ENCODE measurements at places on chromosomes 16 and 17. TPM values are rescaled to one million over a fixed set of nuclear protein-coding genes. Genes with fewer than 3 reads are reported as not detected.

The KRTAP4-12 gene
- total RNA-seq, result not detected

DNA sequence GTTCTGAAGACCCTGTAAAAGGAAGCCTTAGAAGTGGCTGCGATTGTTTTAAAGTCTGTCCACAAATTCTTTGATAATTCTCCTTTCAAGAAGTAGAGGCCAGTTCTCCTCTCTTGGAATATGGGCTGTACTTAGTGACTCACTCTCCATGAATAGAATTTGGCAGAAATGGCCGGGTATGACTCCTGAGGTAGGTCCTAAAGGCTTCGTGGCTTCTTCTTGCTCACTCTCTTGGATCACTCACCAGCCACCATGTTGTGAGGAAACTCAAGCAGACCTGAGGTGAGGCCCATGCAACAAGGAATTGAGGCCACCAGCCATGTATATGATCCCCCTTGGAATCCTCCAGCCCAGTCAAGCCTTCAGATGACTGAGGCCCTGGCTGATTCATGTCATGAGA lies 75.8 kb downstream of the WWOX start:
- no peak for DNase-seq

GRCh38 chr17:47894498-47895346 lies 1.3 kb upstream of the SP2 start:
- no peak for DNase-seq

DNA sequence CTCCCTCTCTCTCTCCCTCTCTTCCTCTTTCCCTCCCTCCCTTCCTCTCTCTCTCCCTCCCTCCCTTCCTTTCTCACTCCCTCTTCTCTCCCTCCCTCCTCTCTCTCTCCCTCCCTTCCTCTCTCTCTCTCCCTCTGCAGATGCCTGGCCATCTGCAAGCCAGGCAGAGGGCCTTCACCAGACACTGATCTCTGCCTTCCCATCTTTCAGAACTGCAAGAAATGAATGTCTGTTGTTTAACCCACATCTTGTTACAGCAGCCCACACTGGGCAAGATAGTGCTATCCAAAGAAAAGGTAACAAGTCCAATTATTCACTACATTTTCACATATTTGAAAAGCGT lies 26.2 kb upstream of the CDRT4 start:
- no peak for DNase-seq

DNA sequence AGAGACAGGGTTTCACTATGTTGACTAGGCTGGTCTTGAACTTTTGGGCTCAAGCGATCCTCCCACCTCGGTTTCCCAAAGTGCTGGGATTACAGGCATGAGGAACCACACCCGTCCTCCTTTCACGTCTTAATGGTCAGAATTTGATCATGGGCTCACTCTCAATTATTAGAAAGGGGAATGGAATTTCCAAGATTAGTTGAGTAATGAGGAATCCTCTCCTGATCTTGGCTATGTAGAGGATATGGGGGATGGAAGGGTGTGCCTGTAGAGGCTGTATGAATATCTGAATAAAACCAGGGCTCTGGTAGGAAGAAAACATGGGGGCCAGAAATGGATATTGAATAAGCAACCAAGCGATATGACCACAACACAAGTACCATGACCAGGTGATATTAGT lies 25.9 kb upstream of the SMURF2 start:
- no peak for DNase-seq

GRCh38 chr17:8499614-8500013 lies 63.9 kb downstream of the NDEL1 start:
- DNase-seq, result no peak

The ANKRD13B gene
- total RNA-seq, result 49.9 TPM

GRCh38 chr16:86330906-86331305 lies 179.4 kb upstream of the FOXF1 start:
- no peak for DNase-seq

The TM4SF5 gene
- total RNA-seq, result not detected

DNA sequence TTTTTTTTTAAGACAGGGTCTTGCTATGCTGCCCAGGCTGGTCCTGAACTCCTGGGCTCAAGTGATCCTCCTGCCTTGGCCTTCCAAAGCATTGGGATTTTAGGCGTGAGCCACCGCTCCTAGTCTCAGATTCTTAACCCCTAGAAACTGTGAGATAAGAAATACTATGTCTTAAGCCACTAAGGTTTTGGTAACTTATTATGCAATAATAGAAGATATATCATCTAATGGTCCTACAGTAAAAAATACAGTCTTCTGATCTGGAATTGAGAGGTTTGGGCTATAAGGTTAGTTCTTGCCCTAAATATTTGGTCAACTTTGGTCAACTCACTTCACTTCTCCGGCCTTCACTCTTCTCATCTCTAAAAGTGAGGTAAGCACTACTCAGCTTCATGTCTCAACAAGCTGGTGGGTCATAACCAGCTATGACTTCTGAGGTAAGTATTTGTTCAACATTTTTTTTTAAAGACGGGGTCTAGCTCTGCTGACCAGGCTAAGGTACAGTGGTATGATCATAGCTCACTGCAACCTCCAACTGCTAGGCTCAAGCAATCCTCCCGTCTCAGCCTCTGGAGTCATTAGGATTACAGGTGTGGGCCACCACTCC lies 14.7 kb downstream of the RAD51D start:
- DNase-seq, result no peak

The ASGR1 gene
- total RNA-seq, result 11.9 TPM

DNA sequence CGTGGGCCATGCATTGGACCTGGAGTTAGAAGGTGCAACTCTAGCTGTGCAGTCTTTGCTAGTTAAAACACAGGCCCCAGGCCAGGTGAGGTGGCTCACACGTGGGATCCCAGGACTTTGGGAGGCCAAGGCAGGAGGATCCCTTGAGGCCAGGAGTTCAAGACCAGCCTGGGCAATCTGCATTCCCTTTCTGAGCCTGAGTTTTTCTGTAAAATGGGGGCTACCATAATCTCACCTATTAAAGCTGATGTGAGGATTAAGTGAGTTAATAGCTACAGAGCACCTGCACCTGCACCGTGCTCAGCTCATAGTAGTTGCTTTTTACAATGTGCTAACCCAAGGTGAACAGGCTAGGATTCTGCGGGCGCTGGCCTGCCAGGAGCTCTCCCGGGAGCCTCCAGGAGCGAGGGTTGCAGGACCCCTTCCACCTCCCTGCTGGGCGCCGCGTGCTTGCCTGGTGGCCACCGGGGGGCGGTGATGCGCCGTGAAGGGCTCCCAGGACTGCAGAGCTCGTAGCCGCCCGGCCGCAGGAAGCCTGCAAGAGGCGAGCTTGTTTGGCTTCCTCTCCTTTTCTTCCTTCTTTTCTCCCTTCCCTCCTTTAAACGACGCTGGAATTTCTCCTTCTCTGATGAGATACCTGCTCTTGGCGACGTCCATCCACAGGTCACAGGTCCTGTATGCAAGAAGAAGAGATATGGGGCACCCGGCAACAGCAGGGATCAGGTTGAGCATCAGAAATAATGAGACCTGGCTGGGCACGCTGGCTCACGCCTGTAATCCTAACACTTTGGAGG lies 51.3 kb downstream of the ZFP90 start:
- DNase-seq, result peak; percentile 51

GRCh38 chr17:75047398-75048098 lies 523 bp downstream of the KCTD2 start:
- DNase-seq, result peak; percentile 40

The ZNF207 gene
- total RNA-seq, result 132 TPM

- DNase-seq, result no peak
Measured at GRCh38 chr17:63203652-63204051, 237.6 kb downstream of the TANC2 start.

The TEKT5 gene
- total RNA-seq, result not detected

GRCh38 chr17:55487695-55488432 lies 23.4 kb downstream of the SMIM36 start:
- no peak for DNase-seq

DNA sequence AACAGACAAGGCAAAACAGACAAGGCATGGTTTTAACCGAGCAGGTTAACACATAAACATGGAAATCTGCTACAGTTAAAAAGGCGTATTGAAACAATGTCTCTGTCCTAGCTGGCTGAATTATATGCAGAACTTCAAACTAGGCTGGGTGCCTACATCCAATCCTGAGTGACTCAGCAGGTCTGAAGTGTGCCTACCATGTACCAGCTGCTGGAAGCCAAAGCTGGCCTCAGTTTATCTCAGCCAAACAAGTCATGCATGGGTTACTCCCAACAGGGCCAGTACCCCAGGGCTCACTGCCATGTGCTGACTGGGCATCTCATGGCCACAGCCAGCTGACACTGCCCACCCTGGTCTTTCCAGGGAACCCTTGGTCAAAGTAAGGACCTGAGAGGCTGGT lies 4.0 kb downstream of the C1QBP start:
- no peak for DNase-seq

DNA sequence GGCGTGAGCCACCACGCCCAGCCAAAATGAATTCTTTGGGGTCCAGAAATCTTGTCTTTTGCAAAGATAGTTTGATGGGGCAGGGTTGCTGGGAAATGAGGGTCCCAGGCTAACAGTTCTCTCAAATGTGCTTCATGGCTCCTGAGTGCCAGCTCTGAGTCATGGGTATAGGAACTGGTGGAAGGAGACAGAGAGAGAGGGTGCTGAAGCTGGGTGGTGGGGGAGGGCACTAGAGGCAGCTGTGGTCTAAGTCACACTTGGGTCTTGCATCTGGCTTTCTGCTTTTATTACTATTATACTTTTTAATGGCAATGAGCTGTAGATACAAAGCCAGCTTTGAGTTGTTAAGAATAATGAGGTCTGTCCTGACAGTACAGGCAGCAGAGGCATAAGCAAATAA lies 54.6 kb downstream of the PRKCA start:
- no peak for DNase-seq

- no peak for DNase-seq
Measured at GRCh38 chr16:23692190-23692837, 13.6 kb downstream of the PLK1 start.

GRCh38 chr17:9169116-9169515 lies 147.8 kb downstream of the NTN1 start:
- DNase-seq, result no peak

DNA sequence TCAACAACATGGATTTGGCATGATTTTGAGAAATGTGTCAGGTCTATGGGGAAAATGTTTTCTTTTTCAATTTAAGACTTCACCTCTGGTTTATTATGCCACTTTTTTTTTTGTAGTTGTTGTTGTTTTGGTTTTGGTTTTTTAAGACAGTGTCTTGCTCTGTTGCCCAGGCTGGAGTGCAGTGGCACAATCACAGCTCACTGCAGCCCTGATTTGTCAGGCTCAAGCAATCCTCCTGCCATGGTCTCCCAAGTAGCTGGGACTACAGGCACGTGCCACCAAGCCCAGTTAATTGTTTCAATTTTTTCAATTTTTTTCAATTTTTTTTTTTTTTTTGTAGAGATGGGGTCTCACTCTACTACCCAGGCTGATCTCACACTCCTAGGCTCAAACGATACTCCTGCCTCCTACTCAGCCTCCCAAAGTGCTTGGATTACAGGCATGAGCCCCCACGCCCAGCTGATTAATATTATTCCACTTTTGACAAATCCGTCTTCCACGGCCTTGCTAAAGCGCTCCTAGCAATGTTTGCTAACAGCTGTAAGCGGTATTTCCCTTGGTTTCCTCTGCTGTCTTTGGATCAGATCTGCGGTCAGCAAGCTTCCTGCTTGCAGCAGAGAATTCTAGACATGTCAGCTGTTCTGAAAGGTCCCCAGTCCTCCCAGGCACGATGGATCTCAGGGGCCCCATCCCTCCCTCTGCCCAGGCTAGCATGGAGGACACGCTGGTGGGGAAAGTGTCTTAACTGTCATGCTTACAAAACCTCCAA lies 7.0 kb upstream of the MILR1 start:
- DNase-seq, result no peak

DNA sequence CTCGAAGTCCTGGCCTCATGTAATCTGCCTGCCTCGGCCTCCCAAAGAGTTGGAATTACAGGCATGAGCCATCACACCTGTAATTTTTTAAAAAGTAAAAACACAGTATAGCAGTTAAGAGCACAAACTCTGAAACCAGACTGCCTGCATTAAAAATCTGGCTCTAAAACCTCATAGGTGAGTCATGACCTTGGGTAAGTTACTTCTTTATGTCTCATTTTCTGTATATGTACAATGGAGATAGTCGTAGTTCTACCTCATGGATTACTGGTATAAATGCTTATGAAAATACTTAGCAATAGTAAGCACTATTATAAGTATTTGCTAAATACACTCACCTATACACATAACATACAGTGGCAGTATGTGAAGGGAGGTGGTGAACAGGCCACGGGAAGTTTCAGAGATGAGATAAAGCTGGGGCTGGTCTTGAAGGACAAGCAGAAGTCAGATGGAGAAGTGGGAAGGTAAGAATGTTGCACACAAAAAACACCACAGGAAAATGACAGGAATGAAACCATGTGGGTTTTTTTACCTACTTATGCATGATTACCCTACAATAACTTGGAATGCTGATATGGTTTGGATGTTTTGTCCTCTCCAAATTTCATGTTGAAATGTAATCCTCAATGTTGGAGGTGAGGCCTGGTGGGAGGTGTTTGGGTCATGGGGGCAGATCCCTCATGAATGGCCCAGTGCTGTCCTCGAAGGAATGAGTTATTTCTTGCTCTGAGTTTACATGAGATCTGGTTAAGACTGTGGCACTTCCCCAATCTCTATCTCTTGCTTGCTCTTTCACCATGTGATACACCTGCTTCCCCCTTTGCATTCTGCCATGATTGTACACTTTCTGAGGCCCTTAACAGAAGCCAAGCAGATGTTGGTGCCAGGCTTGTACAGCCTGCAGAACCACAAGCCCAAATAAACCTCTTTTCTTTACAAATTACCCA lies 33.9 kb downstream of the ZNF652 start:
- no peak for DNase-seq

DNA sequence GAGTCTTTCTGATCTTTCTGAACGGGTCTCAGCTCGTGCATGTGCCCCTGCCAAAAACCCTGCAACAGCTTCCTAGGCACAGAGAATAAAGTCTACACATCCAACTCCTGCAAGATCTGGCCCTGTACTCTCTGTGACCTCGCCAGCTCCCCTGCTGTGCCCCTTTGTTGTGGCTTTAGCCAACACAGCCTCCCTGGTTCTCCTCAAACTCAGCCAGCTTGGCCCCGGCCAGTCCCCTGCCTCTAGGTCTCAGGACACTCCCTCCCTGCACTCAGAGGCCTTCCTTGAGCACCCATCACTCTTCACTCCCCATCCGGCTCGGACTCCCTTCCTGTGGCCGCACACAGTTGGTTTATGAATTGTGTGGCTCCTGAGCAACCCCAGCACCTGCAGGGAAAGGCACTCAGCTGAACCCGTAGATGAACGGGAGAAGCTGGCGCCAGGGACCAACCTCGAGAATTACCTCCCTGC lies 1.4 kb downstream of the CEP131 start:
- DNase-seq, result no peak

The YPEL2 gene
- total RNA-seq, result 38.2 TPM

- no peak for DNase-seq
Measured at GRCh38 chr17:7094652-7095019, 14.6 kb upstream of the CLEC10A start.

Data from dorsolateral prefrontal cortex (tissue), 122 donors.